ENCODE measurements at places on chromosomes 4 and X.

DNA sequence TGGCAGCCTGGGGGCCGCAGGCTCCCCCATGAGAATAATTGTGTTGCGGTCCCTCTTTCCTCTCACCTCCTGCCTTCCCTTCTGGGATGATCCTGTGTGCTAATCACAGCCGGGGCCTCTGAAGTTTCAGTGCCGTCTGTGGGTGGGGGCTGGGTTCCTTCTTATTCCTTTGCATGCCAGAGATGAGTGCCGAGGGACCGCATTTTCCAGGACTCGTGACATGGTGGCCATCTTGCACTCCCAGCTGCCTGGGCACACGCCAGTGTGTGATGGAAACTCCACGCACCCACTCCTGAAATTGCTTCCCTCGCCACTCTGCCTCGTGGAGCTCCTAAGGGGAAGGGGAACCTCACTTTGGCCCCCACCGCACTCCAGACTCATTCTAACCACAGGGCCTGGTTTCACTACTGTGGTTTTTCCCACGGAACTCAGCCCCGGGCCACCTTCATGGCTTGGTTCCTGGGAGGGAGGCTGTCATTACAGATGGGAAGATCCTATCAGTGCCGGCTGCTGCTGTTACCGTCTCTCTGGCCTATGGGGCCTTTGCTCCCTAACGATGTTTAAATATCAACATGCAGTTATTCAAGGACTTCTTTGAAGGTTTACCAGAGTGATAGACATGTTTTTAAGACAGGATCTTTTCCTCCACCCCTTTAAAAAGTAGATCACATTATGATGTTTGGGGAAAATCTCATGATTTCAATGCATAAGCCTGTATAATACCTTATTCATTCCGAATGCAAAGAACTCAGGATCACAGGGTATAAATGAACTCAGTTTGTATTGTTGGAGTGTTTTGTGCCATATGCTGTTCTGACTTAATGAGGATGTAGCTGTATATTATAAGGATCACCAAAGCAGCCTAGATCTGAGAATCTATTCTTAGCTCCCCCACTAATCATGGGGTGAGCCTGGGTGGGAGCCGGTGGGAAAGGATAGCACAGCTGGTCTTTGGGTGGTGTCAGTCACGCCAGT lies 89.6 kb downstream of the SORCS2 start:
- no peak for DNase-seq

- no peak for DNase-seq
Measured at GRCh38 chrX:9644335-9644734, 121.3 kb downstream of the GPR143 start.

- peak; percentile 32 for DNase-seq
Measured at GRCh38 chrX:49184294-49185281, 1.6 kb downstream of the PRICKLE3 start.

DNA sequence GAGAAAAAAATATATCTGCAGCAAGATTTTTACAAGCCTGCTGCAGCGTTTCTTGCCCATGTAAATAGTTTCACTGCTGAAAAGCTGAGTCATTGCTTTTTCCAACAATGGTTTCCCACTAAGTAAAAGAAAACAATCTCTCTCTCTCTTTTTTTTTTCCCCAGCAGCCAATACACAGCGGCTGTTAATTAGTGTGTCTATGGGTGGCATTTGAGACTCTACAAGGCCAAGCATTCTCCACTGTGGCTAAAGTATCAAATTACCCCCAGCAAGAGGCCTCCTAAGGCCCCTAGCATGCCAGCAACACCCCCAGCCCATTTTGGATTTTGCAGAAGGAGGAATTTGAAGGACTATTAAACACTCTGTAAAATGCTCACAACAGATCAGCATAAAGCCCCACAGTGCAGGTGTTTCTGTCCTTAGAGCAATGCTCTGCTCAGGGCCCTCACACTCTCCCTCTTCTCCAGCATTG lies 837.4 kb downstream of the TRIML1 start:
- DNase-seq = no peak

DNA sequence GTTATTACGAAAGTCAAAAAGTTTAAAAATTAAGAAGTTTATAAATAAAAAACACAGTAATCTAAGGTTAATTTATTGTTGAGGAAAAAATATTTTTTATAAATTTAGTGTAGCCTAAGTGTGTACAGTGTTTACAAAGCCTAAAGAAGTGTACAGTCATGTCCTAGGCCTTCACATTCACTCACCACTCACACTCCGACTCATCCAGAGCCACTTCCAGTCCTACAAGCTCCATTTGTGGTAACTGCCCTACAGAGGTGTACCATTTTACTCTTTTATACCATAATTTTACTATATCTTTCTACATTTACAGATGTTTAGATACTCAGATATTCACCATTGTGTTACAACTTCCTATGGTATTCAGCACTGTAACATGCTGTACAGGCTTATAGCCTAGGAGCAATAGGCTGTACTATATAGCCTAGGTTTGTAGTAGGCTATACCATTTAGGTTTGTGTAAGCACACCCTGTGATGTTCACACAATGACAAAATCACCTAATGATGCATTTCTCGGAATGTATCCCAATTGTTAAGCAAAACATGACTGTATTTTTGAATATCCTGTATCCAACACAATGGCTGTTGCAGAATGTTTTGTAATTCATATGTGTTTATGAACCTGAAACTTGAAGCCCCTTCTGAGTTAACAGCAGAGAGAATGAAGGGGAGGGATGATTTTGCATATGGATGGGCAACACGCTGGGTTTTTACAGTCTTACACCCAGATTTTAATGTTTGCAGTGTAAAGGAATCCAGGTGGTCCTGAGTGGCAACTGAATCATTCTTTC lies 3.1 kb downstream of the PPBP start:
- DNase-seq = no peak

DNA sequence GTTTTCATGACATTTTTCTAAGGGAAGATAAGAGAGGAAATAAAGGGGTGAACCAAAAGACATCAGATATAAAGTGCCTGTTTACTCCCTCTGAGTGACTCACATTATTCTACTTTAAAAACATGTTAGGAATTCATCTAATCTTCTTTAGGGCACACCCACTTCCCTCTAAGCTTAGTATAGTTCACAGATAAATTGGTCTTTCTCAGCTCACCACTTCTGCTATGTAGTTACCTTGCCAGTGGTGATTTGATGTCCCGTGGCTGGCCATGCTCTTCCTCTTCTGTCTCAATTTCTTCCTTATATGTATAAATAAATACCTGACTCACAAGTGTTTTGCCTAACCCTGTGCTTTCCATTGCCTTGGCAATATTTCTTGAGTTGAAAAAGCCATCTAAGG lies 96.8 kb downstream of the PDLIM5 start:
- no peak for DNase-seq
